ENCODE measurements at places on chromosomes 7 and 10.

DNA sequence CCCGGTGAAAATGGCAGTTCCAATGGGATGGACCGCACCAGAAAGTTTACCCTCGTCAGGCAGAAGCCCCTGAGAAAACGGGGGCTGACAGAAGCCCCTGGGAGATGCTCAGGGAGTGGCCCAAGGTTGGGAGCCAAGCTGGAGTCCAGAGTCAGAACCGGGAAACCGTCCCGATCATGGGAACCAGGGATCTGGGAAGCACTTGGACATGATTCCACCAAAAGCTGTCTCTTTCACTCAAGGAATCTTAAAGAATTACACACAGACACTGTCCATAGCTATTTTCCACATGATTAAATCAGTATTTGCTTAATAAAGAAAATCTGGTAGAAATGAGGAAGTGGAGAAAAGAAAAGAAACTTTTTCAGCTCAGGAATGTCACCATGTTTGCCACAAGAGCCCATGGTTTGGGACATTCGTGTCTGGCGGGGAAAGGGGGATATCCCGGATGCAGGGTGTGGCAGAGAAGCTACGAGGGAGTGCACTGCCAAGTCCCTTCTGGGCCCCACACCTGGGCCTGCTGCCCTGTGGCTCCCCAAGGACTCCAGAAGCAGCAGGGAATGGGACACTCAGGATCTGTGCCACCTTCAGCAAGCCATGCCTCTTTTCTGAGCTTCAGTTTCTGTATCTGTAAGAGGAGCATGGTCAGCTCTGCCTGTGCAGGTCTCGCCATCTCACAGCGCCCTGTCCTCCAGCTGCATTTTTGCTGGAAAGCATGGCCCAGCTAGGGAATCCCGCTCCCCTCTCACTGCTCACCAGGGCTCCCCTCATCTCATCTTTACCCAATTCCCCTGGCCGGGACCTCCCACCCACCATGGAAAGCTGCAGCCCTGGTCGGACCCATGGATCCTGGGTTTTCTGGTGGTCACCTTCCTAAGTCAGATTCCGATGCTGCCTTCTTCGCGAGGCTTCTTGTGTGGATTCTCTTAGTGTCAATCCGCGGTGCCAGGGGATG lies 225.1 kb upstream of the GRB10 start:
- DNase-seq: no peak

DNA sequence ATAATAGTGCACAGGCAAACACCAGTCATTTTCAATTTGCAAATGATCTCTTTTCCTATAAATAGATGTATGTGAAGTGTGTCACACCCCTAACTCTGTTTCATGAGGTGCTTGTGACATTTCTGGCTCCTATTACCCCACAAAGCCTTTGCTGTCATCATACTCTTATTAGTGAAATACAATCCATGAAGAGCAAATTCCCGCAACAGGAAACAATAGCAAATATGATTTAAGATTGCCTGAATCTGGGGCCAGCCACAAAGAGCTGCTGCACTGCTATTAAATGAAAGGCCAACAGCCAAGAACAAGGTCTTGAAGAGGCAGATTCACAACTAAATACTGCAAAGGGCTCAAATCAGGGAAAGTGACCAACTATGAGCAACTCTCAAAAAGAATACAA lies 96.3 kb upstream of the CAV2 start:
- no peak for DNase-seq

GRCh38 chr10:126349676-126350075 lies 38.6 kb downstream of the ADAM12 start:
- DNase-seq: no peak

DNA sequence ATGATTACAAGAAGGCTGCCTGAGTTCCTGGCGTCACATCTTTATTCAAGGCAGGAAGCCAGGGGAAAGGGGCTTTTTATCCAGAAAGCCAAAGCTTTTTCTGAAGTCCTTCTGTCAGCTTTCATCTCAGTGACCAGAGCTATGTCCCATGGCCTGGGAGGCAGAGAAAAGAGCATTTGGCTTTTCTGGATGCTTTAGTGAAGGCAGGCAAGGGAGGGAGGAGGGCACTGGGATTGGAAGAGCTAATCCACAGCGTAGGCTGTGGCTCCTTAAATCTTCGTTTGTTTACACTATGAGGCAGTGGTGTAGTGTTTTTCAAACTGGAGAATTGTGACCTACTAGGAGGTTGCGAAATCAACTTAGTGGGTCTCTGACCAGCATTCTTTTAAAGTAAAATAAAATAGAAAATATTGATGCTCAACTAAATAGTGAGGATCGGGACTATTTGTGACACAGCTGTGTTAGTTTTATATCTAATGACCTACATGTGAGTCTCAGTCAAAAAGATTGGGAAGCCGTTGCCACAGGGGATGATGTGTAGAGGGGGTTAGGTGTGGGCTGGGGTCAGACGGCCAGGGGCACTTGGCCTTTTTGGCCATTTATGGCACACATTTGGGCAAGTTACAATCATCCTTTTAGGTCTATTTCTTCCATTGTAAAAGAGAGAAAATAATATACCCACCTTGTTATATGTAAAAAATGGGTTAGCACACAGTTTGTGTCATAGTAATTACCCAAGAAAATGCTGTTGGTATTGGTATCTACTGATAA lies 14.1 kb downstream of the CRYGN start:
- DNase-seq: no peak

Data from NCI-H526 (cell line).